ENCODE measurements at places on chromosomes 2 and 18.

GRCh38 chr2:30522421-30522820 lies 75.4 kb downstream of the LCLAT1 start:
- DNase-seq: no peak

DNA sequence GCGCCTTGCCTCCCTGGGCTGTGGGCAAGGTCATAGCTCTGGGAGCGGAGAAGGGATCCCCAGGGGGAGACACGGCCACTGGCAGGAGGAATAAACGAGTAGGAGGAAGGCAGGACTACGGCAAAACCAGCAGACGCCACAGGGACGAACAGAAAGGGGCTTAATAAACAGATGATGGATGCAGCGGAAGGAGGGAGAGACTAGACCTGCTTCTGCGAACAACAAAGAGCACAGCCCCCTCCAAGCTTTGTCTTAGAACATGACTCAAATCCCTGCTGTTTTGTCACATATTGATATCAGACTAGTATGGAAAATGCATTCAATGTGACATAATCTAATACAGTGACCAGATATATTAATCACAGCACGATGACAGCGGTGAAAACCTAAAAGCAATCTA lies 155.9 kb upstream of the TPO start:
- no peak for DNase-seq

DNA sequence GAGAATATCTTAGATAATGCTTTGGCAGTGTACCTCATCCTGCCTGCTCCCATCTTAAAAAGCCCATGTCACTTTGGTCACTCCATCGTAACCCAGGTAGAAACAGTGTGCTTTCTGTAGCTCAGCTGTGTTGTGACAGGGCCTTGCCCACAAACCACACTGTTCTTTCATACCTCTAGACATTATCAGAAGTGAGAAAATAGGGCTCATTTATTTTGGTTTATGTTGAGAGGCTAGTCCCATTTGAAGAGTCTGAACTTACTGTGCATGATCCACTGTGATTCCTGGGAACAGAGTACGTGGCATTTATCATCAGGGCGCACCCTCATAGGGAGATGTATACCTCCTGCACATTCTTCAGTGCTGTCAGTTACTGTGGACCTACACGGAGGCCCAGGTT lies 69.7 kb downstream of the FEZ2 start:
- DNase-seq: no peak

GRCh38 chr18:10195529-10195928 lies 258.9 kb upstream of the APCDD1 start:
- no peak for DNase-seq

- DNase-seq: no peak
Observed at GRCh38 chr18:63956755-63957154, 7.7 kb downstream of the HMSD start.

DNA sequence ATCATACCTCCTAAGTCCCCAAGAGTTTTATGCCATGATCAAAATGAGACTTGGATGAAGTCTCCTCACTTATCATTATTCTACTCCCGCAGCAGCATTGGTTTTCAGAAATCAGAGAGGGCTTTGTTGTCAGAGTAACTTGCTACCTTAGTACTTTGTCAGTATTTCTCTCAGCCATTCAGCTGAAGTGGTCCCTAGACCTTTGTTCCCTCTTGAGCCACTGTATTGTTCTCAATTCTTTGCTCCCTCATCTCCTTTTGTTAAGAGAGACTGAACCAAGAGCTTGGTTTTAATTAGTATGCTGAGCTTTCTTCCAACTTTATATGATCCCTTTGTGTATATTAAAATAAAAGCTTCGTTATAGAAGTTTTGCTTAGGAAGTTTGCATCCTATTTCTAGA lies 133.4 kb downstream of the DOCK10 start:
- DNase-seq: no peak
